T-helper 1 cell (primary cell): ENCODE measurements at places on chromosomes 2 and 18.
A peak's percentile ranks its signal among the peaks of the same experiment; 100 is the strongest.

DNA sequence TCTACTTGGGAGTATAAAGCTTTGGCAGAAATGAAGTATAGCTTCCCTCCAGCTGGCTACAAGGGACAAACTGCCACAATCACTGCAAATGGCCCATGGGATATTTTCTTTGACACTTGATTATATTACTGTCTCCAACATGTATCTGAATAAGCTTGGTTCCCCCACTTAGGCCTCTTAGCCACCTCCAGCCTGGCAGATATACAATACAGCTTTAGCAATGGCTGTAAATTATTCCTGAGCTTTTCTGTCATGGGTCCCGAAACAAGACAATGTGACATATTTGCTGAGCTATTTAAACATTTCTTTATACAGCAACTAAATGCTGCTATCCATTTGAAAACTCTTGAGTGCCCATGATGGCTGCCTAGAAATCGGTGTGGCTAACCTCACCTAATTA, 406.2 kb downstream of the SUCLG1 start:
- no peak for DNase-seq

DNA sequence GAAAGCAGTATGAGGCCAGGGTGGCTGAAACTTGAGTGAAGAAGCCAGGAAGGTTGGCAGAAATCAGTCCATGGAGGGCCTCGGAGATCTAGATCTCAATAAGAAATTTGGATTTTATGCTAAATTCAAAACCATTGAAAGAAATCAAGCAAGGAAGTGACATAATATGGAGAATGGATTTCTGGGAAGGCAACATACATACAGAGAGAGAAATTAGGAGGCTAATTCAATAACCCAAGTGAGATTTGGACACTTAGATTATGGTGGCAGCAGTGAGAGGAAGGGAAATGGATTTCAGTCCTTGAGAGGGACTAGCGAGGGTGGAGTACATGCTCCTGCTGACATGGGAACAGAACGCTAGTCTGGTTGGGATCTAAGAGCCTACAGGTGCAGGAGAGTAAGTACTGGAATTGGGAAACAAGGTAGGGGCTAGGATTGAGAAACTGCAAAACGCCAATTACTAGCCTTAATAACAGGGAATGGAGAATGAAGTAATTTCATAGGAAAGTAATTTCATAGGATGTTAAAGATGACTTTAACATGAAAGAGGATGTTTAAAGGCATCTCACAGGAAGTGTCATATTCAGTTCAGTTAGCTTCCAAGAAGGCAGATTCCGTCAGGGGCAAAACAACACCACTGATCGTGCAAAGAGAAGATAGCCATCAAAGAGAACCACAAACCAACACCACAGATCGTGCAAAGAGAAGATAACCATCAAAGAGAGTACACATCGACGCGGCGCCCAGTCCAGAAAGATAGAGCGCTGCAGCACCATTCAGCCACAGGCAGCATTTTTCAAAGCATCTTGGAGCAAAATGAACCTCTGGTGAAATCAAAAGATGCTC, 27.2 kb downstream of the CDKL4 start:
- DNase-seq, result peak; percentile 19

DNA sequence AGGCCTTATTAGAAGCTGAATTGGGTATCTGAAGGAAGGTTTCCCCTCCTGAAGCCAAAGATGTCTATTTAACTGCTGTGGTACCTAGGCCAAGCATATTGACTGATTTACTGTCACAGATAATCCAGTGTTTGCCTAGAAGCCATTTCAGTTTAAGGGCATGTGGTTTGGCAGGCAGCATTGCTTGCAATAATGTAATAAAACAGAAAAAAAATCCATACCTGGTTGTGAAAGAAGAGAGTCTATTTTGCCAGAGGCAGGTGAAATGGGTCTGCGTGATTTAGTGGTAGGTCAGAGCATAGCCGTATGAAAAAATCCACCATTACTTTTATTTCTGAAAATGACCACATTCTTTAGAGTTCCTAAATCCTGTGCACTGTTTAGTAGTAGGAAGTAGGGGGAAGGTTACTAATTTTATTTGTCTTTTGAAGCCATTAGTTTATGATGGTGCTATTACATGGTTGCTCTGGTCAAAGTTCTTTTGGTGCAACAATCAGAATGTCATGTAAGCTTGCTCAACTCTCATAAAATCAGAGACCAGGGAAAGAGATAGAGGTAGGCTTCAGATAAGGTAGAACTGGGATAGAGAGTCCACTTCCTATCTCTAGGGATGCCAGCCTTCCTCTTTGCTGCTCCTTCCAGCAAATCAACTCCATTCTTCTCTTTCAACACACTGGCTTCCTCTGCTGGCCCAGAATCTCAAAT, 343.4 kb downstream of the GPD2 start:
- DNase-seq, result no peak

DNA sequence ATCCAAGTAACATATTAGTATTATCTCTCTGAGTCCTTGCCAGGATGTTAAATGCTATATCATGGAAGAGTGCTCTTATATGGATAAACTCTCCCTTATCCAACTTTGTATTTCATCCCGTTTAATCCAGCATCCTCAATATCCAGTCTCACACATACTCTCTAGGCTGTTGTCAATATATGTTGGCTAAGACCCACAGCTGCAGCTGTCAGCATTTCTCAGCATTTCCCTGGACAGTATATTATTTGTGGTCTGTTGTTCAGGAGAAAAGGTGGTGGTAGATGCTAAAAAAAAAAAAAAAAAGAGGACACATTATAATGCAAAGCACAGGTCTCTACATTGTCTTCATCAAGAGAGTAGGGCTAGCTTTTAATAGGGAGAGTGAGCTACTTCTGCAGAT, 1368.0 kb upstream of the ZEB2 start:
- no peak for DNase-seq
